HEK293T (cell line): ENCODE measurements at places on chromosomes 1 and 21.

DNA sequence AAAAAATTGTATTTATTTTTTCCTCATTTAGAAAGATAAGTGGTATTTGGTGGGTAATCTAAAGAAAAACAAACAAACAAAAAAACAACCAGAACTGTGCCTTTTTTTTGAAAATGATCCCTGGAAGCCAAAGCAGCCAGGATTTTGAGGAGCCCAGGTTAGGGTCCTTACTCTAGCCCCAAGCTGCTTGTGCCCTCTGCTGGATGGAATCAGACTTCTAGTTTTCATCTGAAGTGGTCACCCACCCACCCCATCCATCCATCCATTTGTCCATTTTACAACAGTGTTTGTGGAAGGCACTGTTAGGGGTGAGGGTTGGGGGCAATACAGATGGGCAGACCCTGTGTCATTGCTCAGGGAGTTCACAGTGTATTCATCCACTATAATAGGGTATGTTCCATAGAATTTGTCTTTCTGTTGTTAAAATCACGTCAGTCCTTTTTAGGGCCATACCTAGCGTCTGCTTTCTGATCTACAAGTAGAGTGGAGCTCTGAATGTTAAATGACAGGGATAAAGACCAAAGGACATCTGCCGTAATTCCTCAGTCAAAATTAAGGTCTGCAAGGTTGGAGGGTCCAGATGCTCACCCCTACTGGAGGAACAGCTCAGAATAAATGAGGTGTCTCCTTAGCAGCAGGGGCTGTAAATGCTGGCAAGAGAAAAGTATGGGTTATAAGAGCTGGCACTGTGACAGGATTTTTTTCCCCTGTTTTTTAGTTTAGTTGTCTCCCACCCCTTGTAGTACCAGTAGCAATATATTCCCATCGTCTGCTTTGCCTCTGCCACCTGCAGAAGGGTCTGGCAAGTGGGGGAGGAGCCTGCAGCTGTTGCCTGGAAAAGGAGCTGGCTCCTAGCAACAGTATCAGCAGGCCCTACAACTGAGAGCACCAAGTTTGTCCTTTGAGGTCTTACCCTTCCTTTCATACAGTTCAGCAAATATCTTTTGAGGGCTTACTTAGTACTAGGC lies 3.2 kb downstream of the LRRC42 start:
- peak; percentile 43 for DNase-seq

GRCh38 chr21:37908691-37909090 lies 7.6 kb downstream of the KCNJ6 start:
- no peak for DNase-seq

- no peak for DNase-seq
Observed at GRCh38 chr1:34479731-34480130, 275.1 kb upstream of the GJB5 start.

- no peak for DNase-seq
Observed at GRCh38 chr1:35708441-35708921, 10.2 kb downstream of the C1orf216 start.

DNA sequence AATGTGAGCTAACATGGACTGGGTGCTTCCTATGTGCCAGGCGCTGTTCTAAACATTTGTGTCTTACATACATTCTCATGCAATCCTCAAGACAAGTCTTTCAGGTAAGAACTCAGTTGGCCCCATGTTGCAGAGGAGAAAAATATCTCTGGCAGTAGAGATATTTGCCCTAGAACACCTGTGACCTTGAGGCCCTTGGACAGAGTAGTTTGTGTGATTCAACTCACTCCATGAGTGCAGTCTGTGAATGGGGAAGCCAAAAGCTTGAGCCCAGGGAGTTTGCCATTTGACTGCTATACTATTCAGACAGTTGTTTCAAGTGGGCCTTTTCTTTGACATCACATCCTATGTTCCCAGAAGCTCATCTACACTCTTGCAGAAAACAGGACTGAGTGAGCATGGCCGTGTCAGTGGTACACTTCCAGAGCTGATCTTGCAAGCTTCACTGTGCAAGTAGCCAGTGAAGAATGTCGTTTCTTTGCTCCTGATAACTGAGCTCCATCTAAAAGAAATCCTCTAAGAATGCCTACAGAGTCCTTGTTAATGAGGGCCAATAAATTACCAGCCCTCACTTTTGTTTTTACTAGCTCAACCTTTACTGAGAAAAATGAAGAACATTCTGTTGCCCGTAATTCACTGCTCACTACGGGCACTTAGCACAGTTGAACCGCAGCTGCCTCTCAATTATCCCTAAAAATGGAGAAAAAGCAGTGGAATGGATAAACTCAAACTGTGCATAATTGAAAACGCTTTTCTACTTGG lies 98.7 kb upstream of the C8B start:
- DNase-seq = no peak

- DNase-seq = no peak
Observed at GRCh38 chr1:201471772-201472171, 2.8 kb upstream of the PHLDA3 start.

DNA sequence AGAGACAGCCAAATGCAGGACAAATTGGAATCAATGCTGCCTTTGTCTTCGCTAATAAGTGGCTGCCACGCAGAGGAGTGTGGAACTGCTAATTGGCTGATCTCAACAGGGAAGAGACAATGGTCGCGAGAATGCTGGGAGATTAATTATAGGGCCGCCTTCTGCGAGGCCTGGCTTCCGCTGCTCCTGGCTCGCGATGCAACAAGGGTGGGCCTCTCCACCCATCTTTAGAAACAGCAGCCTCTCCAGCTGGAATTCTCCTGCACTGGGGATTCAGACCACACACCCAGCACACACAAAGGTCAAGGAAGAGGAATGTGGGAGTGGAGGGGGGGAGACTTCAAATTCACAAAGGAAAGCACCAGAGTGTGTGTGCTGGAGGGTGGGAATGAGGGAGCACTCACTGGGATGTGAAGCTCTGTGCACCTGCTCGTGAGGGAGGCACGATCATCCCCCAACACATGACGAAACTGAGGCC lies 200.7 kb upstream of the GRIK3 start:
- no peak for DNase-seq

GRCh38 chr1:218886101-218886871 lies 287.4 kb upstream of the LYPLAL1 start:
- DNase-seq = no peak

GRCh38 chr1:115338457-115338820 lies 390 bp upstream of the NGF start:
- no peak for DNase-seq

- DNase-seq = no peak
Observed at GRCh38 chr21:42991992-42992740, 17.8 kb downstream of the PKNOX1 start.

- no peak for DNase-seq
Observed at GRCh38 chr1:204744107-204744779, 58.7 kb upstream of the LRRN2 start.

DNA sequence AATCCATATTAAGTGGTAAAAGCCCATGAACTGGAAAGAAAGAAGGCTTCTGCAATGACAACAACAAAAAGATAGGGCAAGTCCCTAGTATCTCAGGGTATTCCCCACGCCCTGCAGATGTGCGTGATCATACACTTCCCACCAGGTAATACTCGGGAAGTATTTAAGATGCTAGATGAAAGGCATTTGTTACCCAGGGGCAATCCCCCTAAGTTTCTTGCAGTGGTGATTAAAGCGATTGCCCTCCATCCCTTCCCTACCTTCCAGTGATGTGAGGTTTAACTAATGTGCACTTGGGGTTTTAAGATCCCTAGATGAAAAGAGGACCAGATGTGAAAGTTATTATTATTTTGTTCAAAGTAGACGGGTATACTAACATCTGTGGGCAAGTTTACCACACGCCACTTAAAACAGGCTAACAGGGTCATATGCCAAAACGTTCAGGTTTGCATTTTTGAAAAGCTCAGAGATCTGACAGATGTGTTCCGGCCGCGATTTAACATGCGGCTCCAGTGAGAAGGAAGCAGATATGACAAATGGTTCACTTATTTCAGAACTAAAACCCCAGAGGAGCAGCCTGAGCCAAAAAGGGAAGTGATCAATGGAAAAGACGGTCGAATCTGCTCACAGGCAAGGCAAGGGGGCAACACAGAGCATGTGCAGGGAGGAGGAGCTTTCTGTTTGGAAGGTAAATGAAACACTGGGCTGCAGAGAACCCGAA lies 17.4 kb downstream of the TIAM1 start:
- no peak for DNase-seq

- DNase-seq = no peak
Observed at GRCh38 chr1:8365661-8366362, 47.9 kb downstream of the SLC45A1 start.

- no peak for DNase-seq
Observed at GRCh38 chr1:193031431-193031830, 27.7 kb downstream of the UCHL5 start.
